ENCODE measurements at places on chromosomes 1 and 21.

DNA sequence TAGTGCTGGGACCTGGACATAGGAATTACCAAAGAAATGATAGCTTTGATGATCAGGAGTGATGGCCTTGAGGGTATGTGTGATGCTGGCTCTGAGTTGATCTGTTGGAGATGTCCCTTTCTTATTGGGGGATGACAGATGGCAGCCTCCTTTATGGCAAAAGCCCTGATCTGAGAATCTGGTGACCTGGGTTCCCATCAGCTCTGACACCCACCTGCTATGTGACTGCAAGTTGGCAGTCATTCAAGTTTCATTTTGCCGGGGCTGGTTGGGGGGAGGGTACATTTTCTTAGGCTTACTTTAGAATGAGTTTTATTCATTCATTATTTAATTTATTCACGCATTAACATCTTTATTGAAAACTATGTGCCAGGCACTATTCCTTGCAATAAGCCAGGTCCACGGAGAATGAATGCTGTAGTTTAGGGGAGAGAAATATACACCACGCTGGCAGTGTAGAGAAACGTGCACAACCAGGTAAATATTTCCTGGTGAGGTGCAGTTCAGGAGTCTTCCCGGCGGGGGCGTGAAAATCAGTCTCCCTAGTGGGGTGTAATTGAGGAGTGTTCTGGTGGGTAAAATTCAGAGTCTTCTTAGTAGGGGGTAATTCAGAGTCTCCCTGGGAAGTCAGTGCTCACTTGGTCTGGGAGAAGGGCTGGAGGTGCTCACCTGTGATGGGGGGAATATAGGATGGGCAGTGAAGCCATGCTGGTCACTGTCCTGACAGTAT lies 401.3 kb downstream of the CAMTA1 start:
- DNase-seq, result no peak

GRCh38 chr1:154427173-154428139 lies 22.3 kb downstream of the IL6R start:
- DNase-seq, result no peak

GRCh38 chr1:157849229-157849875 lies 7.7 kb upstream of the CD5L start:
- DNase-seq, result no peak

DNA sequence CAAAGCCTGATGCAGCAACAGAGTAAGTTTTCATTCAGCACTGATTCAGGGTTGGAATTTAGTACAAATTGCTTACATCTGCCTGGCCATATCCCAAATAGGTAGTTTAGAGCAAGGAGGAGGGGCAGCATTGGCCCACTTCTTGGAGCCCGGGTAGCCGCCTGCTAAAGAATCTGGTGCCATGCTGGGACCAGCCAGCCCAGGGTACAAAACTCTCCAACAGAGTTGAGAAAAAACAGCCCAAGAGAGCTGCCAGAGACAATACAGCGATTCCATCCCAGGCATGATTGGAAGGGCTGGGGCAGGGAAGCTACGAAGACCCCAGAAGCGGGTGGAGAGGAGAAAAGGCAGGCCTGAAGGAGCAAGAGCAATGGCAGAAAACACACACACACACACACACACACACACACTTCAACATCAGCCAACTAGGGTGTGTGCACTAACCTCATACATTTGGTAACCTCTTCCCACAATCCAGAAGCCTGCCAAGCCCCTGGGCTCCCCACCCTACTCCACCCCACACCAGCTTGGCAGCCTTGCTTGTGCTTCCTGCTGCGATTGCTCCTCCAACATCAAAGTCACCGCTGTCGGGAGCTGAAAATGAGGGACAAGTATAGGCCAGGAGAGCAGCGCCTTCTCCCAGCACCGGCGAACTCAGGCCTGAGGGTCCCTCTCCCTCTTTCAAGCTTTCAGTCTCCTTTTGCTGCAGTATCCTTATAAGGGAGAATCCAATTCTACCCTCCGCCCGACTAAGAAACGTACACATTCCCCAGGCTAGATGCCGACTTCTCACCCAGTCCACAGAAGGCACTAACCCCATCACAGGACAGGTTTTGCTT lies 1.2 kb downstream of the PIK3C2B start:
- DNase-seq, result no peak

DNA sequence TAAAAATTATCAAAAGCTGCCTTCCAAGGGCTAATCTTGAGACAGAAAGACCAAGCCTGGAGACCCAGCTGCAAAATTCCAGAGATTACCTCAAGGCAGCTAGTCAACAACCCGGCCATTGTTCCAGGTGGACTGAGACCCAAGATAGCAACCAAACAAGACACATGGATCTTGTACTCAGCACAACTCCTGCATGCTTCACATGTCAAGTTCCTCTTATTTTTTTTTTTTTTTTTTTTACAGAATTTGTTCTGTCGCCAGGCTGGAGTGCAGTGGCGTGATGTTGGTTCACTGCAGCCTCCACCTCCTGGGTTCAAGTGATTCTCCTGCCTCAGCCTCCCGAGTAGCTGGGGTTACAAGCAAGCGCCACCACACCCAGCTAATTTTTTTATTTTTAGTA lies 40.1 kb downstream of the CD2 start:
- no peak for DNase-seq

- DNase-seq, result peak; percentile 29
These were observed 113.4 kb downstream of the DISP1 start for GRCh38 chr1:222928212-222928611.

GRCh38 chr1:26536081-26536480 lies 6.5 kb downstream of the RPS6KA1 start:
- DNase-seq, result no peak

GRCh38 chr1:162846256-162847212 lies 14.4 kb downstream of the CCDC190 start:
- no peak for DNase-seq

DNA sequence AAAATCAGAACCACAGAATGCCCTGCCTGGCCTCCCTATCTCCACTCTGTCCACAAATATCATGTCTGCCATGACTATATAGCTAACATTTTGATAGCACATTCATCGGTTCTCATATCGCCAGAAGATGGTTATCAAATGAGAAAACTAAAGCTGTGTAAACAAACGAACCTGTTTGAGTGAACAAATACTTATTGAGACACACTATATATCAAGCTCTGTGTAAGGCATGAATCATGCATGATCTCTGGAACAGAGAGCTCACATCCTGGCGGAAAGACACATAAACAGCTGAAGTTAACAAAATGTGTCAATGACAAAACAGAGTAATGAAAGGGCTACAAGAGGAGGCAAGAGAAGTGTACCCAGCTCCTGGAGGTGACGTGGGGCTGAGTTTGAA lies 13.1 kb downstream of the KCND3 start:
- no peak for DNase-seq

DNA sequence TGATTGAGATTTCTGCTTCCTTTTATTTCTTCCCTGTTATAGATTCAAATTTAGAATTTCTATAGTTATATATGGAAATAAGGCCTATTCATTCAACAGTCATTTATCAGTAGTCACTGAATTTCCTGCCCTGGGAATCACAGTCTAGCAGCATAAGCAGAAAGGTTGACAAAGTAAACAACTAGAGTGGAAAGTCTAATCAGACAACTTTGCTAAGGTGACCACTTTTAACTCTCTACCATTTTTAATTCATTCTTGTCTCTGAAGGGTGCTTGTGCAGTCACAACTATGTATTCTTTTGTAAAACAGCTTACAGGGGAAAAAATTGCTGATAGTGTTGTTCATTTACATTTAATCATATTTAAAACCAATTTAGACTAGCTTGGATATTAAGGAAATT lies 66.1 kb upstream of the PLA2G4A start:
- no peak for DNase-seq

DNA sequence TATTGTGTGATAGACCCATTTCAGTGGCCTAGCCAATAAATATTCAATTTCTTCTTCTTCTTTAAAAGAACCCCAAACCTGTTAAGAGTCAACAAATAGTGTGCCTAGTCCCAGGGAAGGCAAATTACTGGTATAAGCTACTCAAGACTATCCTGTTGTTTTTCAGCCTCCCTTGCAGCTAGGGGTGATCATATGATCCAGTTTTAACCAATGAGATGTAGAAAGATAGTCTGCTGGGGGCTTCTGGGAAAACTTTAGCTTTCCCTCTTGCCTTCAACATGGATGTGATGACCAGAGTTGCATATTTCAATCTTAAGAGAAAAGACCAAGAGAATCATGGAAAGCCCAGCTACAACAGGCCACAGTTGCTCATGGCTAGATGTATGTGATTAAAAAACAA lies 4.7 kb upstream of the NUP210L start:
- DNase-seq, result no peak

GRCh38 chr1:206705191-206705590 lies 20.5 kb downstream of the MAPKAPK2 start:
- peak; percentile 68 for DNase-seq

Data from retina (tissue), 1 donor.